ENCODE measurements at places on chromosomes 7 and 10.

DNA sequence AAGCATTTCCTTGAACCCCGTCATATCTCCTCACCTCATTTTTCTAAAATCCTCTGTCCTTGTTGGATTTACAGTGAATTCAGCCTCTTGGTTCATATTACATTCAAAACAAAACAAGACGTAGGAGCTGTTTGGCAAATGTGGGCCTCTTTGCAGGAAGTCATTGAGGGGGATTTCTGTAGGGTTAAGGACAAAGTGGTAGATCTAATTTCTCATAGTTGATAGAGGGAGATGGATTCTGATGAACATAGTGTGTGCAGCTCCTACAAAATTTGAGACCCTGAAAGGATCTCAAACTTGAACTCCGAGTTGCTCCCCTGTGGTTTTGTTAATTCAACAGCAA, 682 bp downstream of the TBXAS1 start:
- DNase-seq = no peak

- no peak for DNase-seq
These were observed 576.6 kb upstream of the SORCS1 start for GRCh38 chr10:107740962-107741690.

GRCh38 chr10:131880016-131880590, 20.7 kb upstream of the PPP2R2D start:
- no peak for DNase-seq

- DNase-seq = no peak
These were observed 83.6 kb upstream of the MKI67 start for GRCh38 chr10:128209862-128210214.

DNA sequence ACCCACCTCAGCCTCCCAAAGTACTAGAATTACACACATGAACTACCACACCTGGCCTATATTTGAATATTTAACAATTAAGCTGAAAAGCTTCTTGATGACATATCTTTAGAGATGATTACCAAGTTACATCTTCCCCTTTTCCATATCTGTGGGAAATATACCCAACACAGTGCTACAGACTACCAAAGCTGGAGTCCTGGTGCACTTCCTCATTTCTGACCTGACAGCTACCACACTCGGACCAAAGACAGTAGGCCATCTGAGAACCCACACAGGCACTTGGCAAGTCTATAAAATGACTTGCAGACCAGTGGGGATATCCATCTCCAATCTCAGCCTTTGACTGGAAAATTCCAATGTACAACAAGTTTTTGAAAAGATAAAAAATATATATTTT, 270.4 kb upstream of the KLF14 start:
- no peak for DNase-seq

GRCh38 chr10:38143587-38143986, 49.5 kb downstream of the ZNF37A start:
- no peak for DNase-seq

- no peak for DNase-seq
These were observed 18.0 kb upstream of the TBXAS1 start for GRCh38 chr7:139811066-139811465.

- DNase-seq = no peak
These were observed 453.4 kb upstream of the CELF2 start for GRCh38 chr10:10564081-10564794.

DNA sequence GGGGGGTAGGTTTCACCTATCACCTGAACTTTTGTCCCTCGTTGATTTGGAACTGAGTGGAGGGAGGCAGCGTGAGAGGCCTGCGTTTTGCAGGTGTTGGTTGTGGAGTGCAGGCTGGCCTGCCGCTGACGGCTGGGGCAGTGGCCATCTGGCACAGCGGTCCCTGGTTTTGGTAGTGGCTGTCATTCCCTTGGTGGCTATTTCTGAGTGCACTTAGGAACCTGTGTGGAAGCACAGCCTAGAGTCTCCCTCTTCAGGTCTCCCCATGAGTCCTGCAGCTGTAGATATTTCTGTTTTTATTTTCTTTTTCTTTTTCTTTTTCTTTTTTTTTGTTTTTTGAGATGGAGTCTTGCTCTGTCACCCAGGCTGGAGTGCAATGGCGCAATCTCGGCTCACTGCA, 129.2 kb downstream of the CUL2 start:
- no peak for DNase-seq

- DNase-seq = no peak
These were observed 39.7 kb upstream of the ENO4 start for GRCh38 chr10:116809483-116810119.

- DNase-seq = no peak
These were observed 50.9 kb downstream of the AASS start for GRCh38 chr7:122092964-122093797.

DNA sequence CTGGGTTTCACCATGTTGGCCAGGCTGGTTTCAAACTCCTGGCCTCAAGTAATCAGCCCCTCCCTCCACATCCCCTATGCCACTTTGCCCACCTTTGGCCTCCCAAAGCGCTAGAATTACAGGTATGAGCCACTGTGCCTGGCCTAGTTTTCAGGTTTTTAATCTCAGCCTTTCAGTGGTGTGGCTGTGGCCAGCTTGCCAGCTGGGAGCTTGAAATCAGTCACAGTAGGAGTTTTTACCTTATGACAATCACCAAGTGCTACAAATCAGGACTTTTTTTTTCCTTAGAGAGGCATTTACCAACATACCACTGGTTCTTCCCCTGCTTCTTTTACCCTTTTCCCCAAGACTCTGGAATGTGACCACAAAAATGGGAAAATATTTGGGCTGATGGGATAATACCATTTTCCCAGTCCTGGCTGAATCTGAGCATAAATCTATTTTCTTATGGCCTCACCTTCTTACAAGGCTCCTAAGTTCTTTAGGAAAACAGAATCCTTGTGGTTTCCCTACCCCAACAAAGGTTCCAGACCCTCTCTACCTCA, 6.2 kb downstream of the STEAP4 start:
- no peak for DNase-seq

GRCh38 chr10:95268438-95268837, 22.4 kb downstream of the PDLIM1 start:
- DNase-seq = no peak

GRCh38 chr7:140144821-140145220, 32.0 kb downstream of the KDM7A start:
- DNase-seq = no peak
